Psoas muscle (tissue), 8 donors: ENCODE measurements at places on chromosomes 1 and 21. TPM values are rescaled to one million over a fixed set of nuclear protein-coding genes. Genes with fewer than 3 reads are reported as not detected.
A peak's percentile ranks its signal among the peaks of the same experiment; 100 is the strongest.

Gene SLC5A9
- total RNA-seq, result not detected

Gene CTSE
- total RNA-seq, result not detected

Gene PTCH2
- total RNA-seq, result 0.59 TPM

Gene C1orf210
- total RNA-seq, result not detected

Gene AMY1C
- total RNA-seq, result not detected

Gene MYBPH
- 882 TPM for total RNA-seq

Gene ZYG11A
- total RNA-seq, result not detected

Gene ADAMTS5
- total RNA-seq, result 4.3 TPM

Gene PAQR6
- total RNA-seq, result 0.86 TPM

Gene LMX1A
- not detected for total RNA-seq

Gene GUCA2A
- not detected for total RNA-seq

Gene LCE6A
- total RNA-seq, result not detected

Gene OR2T11
- total RNA-seq, result not detected

Gene CCDC185
- total RNA-seq, result not detected

Gene PFDN2
- 136 TPM for total RNA-seq

Gene B3GALT2
- total RNA-seq, result 0.19 TPM

Gene SFN
- 0.17 TPM for total RNA-seq

Gene HSD3B1
- total RNA-seq, result not detected

Gene RNU1-3
- 4,558 TPM for total RNA-seq

GRCh38 chr1:235822685-235823084 is 44.0 kb downstream of the LYST start:
- DNase-seq, result no peak

- DNase-seq, result no peak
These were observed 23.2 kb upstream of the DENND1B start for GRCh38 chr1:197798492-197798891.

GRCh38 chr1:19361611-19362147 is 49.6 kb downstream of the SLC66A1 start:
- no peak for DNase-seq

DNA sequence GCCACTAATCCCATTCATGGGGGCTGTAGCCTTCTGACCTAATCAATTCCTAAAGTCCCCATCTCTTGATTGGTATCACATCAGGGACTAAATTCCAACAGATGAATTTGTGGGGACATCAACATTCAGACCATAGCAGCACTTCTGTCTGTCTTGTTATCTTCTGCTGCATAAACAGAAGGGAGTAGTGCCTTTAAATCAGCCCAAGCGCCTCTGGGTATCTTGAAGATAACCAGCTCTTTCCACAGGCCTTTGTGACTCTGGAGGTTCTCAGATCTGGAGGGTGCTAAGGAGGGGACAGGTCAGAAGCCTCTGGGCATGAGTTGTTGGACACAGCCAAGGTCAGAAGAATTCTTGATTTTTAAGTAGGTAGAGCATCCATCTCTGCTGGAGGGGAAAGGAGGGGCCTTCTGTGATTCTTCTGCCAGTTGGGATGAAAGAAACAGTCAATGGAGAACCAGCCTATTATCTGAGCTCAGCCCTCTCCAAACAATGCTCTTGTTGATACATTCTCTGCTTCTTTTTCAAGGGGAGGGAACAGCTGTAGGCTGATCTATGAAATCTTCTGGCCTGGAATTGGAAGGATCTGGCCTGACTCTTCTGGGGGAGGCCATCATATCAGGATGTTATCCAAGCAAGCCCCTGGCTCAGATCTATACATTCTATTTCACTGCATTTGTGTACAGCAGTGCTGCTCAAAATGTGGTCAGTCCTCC is 31.3 kb upstream of the LRIG2 start:
- no peak for DNase-seq

DNA sequence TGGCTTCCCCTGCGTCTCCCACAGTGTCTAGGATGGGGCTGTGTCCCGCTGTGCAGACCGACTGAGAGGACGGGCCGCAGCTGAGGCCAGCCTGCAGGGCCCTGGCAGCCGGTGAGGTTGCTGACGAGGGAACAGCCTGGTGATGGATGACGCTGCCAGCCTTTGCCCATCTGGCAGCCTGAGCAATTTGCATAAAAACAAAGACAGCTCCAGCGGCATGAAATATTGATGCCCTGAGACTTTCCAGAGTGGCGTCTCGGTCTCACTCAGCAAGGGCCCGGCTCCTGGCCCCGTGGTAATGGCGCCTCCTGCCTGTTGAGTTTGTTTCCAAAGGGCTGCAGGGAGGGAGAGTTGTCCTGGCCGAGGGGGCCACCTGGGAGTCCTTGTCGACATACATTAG is 19.1 kb upstream of the KCNA10 start:
- no peak for DNase-seq

GRCh38 chr1:156746728-156747631 is 4.5 kb downstream of the HDGF start:
- peak; percentile 97 for DNase-seq

GRCh38 chr1:161378014-161378413 is 10.3 kb upstream of the CFAP126 start:
- DNase-seq, result no peak

GRCh38 chr21:41029571-41029970 is 138.4 kb upstream of the BACE2 start:
- DNase-seq, result no peak

- no peak for DNase-seq
These were observed 433.4 kb downstream of the KIF26B start for GRCh38 chr1:245588116-245588639.

DNA sequence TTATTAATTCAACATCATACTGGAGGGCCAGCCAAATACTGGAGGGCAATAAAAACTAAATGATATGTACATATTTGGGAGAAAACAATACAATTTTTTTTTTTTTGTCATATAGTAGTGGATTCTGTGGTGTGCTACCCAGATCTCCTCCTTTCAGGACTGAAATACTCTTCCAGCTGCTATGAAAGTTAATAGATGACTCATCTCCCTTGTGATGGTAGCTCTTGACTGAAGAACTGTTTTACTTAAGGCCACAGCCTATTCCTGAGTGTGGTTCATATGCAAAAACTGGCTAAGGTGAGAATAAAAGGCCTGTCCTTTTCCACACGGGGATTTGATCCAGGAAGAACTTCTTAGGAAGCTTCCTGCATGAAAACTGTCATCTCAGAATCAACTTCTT is 307.9 kb downstream of the HLX start:
- DNase-seq, result no peak

DNA sequence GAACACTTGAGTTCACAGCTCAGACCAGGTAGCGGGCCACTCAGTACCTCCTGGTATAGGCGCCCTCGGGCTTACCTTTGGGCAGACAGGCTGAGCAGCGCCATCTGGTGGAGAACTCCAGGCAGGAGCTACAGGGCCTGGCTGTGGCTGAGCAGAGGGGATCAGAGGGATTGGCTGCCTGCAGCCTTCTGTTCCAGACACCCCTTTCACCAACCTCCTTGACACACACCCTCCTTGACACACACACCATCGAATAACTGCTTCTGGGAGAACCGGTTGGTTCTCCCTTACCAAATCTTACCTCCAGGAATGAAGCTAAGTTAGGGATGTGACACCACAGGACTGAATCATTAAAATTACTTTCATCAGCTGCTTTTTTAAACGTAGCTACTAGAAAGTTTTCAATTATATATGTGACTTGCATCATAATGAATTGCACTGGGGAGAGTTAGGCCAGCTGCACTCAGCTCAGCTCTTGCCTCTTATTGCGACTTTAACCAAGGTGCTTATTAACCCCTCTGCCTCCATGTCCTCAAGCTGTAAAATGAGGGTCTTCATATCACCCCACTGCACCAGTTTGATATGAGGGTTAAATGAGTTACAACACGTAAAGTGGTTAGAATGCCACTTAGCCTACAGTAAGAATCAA is 6.6 kb downstream of the LIN28A start:
- DNase-seq, result peak; percentile 60

GRCh38 chr1:35768350-35769187 is 1.2 kb downstream of the CLSPN start:
- no peak for DNase-seq

GRCh38 chr1:166882893-166883292 is 6.8 kb upstream of the TADA1 start:
- no peak for DNase-seq

DNA sequence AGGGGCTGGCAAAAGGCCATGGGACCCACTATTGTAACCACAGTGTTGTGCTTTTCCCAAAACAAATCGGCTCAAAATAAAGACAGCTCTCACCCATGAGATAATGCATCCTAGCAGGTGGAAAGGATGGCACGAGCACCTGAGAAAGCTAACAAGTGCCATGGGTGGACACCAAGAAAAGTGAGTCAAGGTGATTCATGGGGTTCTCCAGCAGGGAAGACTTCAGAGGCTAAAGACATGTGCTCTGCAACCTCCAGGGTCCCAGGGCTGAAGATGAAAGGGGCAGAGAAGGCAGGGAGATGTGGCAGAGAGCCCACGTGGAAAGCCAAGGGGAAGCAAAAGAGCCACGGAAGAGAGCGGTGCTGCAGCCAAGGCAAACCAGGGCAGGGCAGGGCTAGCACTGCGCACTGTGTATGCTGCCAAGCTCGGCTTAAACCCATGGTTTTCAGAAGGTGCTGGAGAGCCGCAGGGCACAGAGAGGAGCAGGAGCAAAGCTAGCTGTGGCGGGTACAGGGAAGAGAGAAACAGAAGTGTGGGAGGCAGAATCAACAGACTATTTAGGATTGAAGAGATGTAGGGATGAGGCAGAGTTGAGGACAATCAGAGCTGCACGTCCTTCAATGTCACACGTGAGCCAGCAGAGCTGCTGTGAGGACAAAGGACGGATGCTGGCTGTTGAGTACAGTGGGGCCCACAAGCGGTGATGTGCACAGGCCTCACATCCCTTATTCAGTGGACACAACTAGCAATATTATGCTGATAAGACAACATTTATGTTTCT is 41.8 kb upstream of the C1orf198 start:
- peak; percentile 21 for DNase-seq

DNA sequence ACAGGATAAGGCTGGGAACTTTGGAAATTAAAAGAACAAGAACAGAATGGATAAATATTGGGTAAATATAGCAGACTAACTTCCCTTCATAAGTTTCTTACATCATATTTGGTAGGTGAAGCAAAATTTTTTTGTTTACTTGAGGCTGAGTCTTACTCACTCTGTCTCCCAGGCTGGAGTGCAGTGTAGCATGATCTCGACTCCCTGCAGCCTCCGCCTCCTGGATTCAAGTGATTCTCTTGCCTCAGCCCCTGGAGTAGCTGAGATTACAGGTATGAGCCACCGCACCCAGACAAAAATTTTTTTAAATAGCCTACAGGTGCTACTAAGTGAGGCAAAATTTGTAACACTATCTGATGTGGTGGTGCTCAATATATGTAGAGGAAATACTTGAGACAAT is 50.7 kb downstream of the TM2D1 start:
- DNase-seq, result no peak

DNA sequence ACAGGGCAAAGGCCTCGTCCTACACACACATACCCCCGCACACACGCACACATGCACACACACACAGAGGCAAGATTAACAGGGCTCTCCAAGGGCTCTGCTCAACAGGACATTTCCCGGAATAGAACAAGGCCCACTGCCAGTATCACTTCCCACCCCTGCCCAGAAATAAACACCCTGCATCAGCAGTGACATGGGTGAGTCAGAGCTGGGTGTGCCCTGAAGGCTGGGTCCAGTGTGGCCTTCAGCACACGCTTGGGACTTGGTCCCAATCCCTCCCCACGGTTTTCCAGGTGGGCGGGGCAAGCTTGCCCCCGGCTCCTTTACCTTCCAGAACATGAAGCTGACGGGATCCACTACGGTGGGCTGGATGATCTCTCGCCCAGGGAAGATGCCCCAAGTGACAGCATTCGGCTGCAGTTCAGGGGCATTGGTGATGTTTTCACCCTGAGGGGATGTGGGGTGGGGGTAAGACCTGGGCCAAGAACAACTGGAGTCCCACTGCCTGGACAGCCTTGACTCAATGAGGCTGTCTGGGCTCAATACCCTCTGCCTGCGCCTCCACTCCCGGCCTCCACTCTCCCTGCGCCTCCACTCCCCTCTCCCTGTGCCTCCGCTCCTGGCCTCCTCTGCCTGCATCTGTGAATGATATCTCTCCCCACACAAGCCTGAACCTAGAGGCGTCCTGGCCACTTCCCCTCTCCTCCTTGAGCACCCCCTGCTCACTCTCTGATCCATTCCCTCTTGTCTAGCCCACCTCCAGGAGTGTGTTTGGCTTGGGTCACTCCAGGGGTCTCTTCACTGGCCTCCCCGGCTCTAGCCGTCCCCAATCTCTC is 14.7 kb downstream of the MTHFR start:
- DNase-seq, result peak; percentile 91

GRCh38 chr1:218490406-218490922 is 145.3 kb downstream of the TGFB2 start:
- no peak for DNase-seq

DNA sequence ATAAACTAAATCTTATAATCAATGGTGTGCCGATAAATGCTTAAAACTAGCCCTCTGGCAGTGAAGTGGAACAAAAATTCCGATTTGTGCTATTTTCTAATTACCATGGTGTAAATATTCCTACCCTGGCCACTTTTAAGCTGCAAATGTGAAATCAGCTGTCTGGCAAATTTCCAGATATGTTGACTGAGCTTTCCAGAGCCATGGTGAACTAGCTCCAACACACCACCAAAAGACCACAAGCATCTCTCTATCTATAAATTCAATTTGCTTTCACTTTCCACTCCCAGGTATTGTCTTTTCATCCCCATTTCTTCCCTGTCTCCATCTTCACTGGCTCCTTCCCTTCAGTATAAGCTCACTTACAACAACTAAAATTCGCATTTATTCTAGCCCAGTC is 152.3 kb upstream of the RGS18 start:
- DNase-seq, result no peak

- no peak for DNase-seq
These were observed 55.0 kb upstream of the EPHA8 start for GRCh38 chr1:22508329-22508728.

DNA sequence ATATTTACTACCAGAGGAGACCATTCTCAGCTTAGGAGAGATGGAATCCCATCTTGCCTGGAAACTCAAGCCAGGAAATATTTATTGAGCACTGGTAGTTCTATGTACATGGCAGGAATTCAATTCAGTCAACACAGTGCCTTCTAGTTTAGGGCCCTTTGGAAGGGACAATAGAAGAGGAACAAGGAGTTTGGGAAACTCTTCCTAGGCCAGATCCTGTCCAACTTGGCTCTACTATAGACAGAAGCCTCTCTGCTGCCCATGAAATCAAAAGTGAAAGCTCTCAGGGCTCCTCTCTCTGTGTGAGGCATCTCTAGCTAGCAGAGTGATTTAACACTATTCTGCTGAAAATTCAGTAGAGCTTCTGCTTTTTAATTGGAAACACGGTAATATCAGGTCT is 244.6 kb upstream of the MAP1LC3C start:
- DNase-seq, result no peak

- no peak for DNase-seq
These were observed 7.7 kb upstream of the S100A2 start for GRCh38 chr1:153573351-153573750.

DNA sequence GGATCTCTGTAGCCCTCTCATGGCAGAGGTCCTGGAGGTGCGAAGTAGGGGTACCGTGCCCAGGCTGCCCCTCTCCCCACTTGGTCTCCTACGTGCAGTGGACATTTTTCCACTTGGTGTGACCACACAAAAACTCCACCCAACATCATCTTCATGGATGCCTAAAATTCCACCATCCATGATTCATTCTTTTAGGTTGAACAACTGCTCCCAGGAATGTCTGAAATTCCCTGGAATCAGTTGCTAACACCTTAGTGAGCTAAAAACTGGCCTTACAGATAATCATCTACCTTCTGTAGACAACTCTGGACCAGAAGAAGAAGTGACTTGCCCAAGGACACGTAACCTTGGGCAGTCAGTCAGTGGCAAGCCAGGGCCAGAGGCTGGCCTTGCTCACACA is 32.1 kb upstream of the CLIC4 start:
- DNase-seq, result no peak
